ENCODE measurements at places on chromosomes 3 and 15. TPM values are rescaled to one million over a fixed set of nuclear protein-coding genes. Genes with fewer than 3 reads are reported as not detected.

- peak; percentile 86 for DNase-seq
Measured at GRCh38 chr3:186209810-186210752, 101.2 kb upstream of the ETV5 start.

- peak; percentile 76 for DNase-seq
Measured at GRCh38 chr3:51974963-51975851, at the start of gene ABHD14A. Gene ABHD14A, plus strand, starts transcription at chr3:51975064. Its CDS starts 72 bp downstream, at chr3:51975136.

- no peak for DNase-seq
Measured at GRCh38 chr3:30643763-30644462, 37.5 kb downstream of the TGFBR2 start.

DNA sequence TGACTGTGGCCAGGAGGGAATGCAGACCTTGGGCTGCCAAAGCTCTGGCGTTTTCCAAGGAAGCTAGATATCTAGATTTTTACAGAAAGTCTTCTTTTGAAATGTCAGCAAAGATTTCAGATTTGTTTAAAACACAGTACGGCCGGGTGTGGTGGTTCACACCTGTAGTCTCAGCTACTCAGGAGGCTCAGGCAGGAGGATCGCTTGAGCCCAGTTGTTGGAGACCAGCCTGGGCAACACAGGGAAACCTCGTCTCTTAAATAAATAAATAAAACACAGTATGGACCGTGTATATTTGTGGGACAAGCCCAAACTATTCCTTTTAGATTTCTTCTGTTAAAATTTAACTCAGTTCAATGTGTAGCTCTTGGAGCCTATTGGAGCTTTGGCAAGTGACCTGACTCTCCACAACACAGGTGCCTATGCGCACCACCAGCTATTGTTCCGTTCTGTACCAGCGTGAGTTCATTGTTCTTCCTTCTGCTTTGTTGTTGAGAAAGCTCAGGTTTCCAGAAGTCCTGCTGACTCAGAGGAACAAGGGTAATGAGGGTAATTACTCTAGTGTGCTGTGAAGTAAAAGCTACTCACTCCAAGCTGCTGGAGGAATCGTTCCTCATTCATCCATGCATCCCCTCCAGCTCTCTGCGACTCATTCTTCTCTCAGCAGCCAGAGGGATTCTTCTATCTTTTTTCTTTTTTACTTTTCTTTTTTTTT, 73.1 kb upstream of the SLC6A6 start:
- DNase-seq, result peak; percentile 69

GRCh38 chr3:33883538-33883950, 85.1 kb downstream of the PDCD6IP start:
- DNase-seq, result peak; percentile 14

DNA sequence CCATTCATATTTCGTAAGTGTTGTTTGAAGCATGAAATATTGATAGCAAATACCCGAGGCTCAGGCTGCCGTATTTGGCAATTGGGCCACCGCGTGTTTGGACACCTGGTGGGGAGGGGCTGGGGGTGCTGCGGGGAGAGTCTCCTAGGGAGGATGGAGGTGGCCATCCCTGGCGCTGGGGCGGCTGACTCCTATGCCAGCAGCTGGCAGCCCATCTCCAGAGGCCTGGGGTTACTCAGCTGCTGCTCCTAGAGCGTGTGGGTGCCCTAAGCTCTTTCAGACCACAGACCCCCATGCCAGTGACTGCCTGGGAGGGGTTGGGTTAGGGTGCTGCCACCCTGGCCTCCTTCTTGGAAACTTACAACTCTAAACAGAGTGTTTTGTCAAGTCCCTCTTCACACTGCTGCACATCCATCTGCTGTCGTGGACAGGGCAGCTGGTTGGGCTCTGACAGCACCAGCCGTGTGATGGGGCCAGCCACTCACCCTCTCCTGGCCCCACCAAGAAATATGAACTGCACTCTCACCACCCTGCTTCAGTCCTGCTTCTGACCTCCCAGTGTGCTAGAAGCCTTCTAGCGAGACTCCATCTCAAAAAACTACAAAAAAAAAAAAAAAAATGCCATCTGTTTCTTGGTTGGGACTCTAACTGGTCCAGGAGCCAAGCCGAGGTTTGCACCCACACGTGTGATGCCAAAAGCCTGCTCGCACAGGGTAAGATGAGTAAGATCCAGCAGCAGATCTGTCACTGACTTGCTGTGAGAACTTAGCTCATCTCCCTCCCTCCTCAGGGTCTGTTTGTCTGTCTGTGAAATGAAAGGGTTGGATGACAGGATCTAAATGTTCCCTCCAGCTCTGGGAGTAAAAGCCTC, 156.2 kb downstream of the MEGF11 start:
- DNase-seq, result no peak

GRCh38 chr3:141656771-141657170, 81.3 kb upstream of the RNF7 start:
- peak; percentile 56 for DNase-seq

DNA sequence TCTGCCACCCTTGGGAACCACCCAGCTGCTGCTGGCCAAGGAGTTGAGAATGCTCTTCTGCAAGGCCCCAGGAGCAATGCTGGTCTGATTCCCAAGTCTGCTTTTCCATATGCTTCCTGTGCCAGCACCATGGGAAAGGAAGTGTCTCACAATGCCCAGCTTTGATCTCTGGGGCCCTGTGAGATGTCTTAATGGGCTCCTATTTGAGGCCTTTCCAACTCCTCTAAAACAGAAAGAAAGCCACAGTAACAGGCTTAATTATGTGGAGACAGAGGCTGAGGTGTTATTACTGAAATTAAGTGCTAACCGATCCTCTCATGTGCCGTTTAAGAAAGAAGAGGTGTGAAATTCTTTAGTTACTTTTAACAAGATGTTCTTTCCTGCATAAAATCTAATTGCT, 4.5 kb downstream of the EOGT start:
- DNase-seq, result no peak

DNA sequence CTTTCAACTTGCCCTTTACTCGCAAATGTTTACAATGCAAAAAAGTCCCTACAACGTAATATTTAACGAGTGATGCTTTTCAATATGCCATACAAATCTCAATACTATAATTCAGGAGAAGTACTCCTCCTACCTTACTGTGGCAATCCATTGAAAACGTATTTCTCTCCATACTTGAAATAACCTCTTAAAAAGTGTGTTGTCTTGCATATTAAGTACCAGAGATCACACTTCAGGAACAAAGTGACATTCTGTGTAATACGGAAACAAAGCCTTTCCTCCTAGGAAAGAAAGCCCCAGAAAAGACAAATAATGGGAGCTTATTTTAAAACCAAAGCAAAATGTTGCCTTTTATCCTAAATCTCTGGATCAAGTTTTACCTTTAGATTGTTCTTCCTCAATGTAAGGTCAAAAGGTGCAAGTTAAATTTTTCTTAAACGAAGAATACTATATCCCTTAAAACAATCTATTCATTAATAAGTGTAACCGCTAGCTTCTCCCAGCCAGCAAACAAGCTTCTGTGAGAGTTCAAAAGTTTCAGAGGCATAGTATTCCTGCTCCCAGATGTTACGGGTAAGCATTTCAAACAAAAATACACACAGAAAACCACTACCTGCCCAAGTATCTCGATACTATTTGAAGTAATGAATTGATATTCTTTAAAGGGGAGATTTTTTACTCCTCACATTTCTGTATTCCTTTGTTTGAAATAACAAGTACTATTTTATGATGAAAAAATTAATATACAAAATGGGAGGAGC, 1.7 kb downstream of the TJP1 start:
- DNase-seq, result no peak

GRCh38 chr3:194672876-194673275, 885 bp upstream of the LSG1 start:
- no peak for DNase-seq

GRCh38 chr15:26974120-26974780, 3.3 kb downstream of the GABRG3 start:
- DNase-seq, result no peak

GRCh38 chr15:73939138-73939537, 12.9 kb downstream of the LOXL1 start:
- DNase-seq, result no peak

DNA sequence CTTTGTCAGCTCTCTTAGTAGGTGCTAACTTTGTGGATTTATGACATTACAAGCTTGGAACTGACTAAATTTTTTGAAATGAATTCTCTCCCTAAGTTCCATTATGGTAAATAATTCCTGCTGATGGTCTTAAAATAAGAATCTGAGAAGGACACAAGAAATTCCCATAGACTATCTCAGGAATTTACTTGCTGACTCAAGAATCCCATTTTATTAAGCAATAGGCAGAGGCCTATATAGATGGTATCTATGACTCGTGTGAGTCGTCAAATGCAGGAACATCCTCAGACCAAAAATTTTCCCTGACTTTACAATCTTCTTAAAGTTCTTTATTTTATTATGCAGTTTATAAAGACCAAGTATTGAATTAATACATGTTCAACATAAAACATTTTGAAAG, 30.7 kb upstream of the CBLB start:
- DNase-seq, result no peak

GRCh38 chr15:89109238-89109637, 21.0 kb downstream of the ABHD2 start:
- DNase-seq, result no peak

DNA sequence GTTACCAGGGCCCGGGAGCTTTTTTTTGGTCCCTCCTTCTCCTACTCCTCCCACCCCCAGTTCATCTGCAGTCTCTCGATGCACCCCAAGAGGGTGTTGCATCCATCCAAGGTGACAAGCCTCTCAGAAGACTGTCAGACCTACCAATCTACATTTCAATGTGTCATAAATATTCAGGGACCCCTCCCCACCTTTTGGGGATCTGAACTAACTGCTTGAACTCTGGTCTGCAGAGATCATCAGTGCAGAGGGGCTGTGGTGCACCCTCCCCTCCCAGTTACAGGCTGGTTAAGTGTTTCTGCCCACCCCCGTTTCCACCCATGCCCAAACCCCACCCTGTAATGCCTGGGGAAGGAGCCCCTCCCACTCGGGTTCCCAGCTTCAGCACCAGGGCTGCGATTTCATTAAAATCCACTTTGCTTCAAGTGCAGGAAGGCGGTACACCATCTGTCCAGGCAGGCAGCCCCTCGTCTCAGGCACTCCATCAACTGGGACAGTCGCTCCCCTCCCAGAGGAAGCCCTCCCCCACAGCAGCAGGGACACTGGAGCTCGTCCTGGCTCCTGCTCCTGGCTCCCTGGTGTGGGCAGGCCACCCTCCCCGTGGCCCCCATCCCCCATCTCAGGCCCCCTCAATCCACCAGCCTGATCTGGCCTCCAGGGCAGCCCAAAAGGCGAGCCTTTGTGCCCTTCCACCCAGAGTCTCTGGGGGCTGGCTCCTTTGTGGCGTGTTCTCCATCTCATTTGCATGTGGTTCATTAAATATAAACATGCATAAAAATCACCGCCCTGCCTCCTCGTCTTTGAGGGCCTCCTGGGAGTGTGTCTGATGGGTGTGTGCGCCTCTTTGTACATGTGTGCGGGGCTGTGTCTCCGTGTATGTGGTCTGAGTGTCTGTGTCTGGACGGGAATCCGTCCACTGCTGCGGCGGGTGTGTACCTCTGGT, 32.3 kb downstream of the RNU5B-1 start:
- DNase-seq, result no peak

DNA sequence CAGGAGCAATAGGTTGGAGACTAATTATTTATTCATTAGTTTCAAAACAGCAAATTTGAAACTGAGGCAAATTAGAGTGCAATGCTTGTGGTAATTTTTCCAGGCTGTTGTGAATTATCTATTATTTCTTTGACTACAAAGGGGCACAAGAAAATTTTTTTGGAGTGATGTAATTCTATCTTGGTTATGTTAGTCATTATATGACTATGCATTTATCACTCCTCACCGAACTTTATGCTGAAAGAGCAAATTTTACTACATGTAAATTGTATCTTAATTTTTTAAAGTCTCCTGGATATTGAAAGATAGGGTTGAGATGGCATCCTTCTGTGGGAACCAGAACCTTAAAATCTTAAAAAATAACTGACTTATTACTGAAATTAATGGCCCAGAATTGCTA, 320.0 kb upstream of the ROBO1 start:
- DNase-seq, result no peak

The HACL1 gene
- 34.6 TPM for total RNA-seq

The SKOR1 gene
- not detected for total RNA-seq

The ITPR1 gene
- total RNA-seq, result 26.0 TPM

The OXTR gene
- 0.63 TPM for total RNA-seq

The SPINT1 gene
- total RNA-seq, result 3.8 TPM

The DUOX1 gene
- total RNA-seq, result 0.17 TPM

The NRG4 gene
- 0.15 TPM for total RNA-seq
